ENCODE measurements at places on chromosomes 12 and 14.
A peak's percentile ranks its signal among the peaks of the same experiment; 100 is the strongest.

DNA sequence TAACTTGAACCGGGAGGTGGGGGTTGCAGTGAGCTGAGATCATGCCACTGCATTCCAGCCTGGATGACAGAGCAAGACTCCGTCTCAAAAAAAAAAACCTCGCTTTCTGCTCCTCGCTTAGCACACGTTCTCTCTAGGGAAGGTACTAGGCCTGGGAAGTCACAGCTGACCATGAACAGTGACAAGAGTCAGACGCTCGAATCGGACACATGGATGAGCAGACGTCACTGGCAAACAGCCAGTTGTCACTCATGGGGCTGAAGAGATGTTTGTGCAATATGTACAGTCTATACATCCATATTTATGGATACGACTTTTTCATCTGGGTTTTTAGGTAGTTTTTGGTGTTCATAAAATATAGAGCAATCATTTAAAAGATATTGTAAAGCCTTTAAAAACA lies 19.4 kb downstream of the TCHP start:
- DNase-seq: no peak

- DNase-seq: no peak
These were observed 98.3 kb downstream of the CFAP54 start for GRCh38 chr12:96587691-96588090.

- no peak for DNase-seq
These were observed 8.5 kb downstream of the ACSS3 start for GRCh38 chr12:81086342-81086741.

DNA sequence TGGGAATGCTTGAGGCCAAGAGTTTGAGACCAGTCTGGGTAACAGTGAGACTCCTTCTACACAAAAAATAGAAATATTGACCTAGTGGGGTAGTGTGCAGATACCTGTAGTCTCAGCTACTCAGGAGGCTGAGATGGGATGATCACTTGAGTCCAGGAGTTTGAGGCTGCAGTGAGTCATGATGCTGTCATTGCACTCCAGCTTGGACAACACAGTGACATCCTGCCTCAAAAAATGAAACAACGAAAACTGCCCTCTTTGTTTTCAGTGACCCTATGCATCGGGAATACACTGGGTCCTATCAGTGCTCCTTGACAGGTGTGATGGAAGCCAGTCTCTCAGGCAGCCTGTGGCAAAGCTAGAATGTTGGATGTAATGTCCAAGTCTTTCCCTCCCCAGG lies 311.5 kb upstream of the OR4E1 start:
- no peak for DNase-seq

DNA sequence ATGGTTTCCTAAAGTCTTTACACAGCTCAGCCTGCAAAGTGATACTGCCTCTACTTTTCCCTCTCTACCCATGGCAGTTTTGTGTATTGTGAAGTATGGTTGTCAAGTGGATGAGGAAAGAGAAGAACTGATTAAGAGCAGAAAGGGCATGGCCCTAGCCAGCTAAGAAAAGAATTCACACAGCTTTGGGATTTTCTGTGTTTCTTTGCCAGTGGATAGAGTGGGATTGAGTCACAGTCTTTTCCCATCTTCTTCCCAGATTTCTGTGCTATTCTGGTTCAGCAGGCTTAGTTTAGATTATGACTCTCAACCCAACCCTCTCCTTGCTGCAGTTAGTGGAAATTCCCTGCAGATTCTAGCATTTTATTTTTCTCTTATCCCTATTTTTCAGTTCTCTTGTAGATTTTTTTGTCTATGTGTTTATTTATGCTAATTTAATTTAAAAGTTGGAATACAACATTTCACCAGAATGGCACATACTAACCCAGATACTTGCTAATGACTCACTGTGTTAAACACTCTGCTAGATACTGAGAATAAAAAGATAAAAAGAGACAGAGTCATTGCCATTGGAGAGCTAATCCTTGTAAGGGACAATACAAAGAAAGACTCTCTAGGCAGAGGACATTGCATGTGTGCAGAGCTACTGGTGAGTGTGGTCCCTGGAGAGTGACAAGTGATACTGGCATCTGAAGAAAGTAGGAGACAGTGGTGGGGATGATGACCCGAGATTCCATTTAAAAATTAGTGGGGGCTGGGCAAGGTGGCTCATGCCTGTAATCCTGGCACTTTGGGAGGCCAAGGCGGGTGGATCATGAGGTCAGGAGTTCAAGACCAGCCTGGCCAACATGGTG lies 106.3 kb downstream of the ST8SIA1 start:
- DNase-seq: no peak

DNA sequence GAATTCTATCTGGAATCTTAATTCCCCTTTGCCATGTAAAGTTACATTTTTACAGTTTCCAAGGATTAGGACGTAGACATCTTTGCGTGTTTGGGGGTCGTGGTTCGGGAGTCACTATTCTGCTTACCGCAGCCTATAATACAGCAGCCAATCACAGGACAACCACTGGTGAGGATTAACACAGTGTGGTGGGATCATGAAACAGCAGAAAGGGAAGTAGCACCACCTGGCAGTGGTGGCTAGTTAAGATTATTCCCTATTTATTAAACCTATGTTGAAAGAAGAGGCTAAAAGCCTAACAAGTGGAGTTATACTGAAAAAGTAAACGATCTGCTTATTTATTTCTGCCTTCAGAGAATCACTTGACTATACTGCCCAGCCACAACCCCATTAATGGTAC lies 71.7 kb downstream of the IPO8 start:
- DNase-seq: peak; percentile 62

DNA sequence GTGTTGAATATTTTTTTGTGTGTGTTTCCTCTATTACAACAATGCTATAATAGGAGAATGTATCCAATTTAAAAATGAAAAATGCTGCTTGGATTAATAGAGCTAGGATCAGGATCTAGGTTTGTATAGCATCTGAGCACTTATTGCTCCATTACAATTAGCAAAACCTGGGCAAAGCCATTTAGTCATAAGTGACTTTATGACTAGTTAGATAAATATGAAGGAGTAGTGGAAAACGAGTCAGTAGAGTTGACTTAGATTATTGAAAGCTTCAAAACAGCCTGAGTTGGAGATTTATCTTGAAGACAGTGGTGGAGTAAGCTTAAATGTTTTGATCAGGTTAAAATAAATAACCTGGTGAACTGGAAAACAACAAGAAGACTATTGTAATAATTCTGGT lies 2.8 kb downstream of the MED21 start:
- no peak for DNase-seq

DNA sequence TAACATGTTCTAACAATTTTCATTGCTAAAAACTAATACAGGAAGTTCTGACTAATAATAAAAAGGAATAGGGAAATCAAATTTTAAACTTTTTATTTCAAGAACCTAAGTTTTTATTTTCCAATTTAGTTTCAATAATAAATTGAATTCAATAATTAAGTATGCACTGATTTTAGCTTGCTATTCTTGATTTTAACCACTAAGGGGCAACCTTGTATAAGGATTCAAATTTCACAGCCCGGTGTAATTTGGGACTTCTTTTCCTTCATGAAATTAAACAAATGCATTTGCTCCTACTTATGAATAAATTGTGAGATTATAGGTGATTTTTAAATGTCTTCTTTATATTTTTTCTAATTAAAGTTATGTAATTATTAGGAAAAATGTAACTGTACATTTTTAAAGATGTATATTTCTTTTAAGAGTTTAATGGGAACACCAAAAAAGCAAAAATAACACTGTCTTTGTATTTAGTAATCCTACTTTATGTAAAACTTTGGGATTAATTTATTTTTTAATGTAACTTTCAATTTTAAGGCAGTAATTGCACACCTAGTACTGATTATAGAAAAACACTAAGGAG lies 241.4 kb upstream of the PDZRN4 start:
- no peak for DNase-seq

DNA sequence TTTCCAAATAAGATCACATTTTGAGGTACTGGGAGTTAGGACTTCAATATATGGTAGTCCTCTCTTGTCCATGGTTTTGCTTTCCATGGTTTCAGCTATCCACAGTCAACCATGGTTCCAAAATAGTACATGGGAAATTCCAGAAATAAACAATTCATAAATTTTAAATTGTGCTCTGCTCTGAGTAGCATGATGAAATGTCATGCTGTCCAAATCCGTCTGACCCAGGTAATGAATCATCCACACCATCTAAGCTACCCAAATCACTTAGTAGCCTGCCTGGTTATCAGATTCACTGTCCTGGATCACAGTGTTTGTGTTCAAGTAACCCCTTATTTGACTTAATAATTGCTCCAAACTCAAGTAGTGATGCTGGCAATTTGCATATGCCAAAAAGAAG lies 197.9 kb downstream of the TMTC3 start:
- no peak for DNase-seq

All from NCI-H524 (cell line).